ENCODE measurements at places on chromosomes 3 and 15.

GRCh38 chr15:100542290-100542689 lies 13.5 kb upstream of the CERS3 start:
- DNase-seq = no peak

DNA sequence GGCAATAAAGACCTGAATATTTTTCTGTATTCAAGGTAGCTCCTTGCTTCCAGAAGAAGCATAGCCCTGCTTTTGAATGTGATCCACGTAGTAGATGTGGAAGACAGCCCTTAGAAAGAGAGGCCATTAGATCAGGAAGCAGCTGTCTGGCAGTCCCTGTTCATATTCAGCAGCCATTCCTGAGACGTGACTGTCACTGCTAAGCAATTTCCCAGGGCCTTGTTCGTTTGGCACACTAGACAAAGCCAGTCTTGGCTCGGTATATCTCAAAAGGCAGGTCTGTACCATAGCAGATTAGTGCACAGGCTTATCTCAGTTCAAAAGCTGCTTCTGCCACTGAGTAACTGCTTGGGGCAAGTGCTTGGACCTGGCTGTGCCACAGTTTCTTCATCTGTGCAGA lies 287.8 kb upstream of the MCTP2 start:
- DNase-seq = no peak

- DNase-seq = no peak
These were observed 286.0 kb upstream of the SUCLG2 start for GRCh38 chr3:67940210-67940952.

DNA sequence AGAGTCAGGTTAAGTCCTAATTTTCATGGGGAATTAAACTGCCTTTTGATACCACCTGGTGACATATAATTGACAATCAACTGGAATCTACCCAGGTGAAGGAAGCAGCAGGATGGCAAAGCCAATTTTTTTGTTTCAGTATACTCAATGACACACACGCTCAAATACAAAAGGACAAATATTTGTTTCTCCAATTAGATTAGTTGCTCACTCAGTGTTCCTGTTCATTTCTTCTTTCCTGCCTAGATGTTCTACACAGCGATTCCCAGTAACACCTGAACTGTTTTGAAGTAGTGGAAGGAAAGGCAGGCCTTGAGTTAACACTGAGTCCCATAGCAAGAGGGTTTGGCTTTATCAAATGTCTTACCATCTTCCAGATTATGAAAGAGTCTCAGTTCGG lies 157.5 kb downstream of the PDZRN3 start:
- no peak for DNase-seq

GRCh38 chr3:153356908-153357307 lies 194.9 kb downstream of the RAP2B start:
- DNase-seq = no peak

DNA sequence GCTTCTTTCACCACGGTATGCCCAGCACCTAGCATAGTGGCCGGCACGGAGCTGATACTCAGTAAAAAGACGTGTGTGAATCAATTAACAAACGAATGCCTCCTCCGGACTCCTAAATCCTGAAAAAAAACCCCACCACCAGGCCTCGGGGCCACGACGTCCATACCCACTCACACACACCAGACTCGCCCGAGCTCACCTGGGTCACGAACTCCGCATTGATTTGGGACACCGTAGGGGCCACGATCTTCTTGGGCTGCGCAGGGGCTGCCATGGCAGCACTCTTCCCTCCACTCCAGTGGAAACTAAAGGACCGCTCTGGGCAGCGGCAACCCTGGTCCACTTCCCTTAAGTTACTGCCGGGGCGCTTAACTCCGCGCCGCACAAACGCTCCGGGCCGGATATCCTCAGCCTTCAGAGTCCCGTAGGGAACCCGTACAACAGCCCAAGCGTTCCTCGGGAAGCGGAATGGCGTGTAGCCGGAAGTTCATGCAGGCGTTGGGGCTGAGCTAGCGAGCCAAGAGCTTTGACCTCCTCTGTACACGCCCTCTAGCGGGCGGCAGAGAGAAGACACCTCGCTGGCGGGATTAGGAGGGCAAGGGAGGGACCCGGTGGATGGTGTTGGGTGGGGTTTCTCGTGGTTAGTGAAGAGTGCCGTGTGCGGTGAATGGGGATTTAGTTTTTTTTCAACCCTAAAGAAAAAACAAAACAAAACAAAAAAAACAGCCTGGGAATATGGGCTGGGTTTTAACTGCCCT lies at the start of gene AQR:
Gene AQR, minus strand, starts transcription at position 403 of the 758 bp plus-strand sequence. Its CDS starts 129 bp downstream, at position 274.
- peak; percentile 87 for DNase-seq

GRCh38 chr15:96416218-96416933 lies 85.9 kb downstream of the NR2F2 start:
- no peak for DNase-seq

GRCh38 chr3:50364573-50365079 lies 5.3 kb upstream of the TMEM115 start:
- DNase-seq = no peak

GRCh38 chr15:99732751-99733267 lies 428 bp downstream of the LYSMD4 start:
- no peak for DNase-seq

DNA sequence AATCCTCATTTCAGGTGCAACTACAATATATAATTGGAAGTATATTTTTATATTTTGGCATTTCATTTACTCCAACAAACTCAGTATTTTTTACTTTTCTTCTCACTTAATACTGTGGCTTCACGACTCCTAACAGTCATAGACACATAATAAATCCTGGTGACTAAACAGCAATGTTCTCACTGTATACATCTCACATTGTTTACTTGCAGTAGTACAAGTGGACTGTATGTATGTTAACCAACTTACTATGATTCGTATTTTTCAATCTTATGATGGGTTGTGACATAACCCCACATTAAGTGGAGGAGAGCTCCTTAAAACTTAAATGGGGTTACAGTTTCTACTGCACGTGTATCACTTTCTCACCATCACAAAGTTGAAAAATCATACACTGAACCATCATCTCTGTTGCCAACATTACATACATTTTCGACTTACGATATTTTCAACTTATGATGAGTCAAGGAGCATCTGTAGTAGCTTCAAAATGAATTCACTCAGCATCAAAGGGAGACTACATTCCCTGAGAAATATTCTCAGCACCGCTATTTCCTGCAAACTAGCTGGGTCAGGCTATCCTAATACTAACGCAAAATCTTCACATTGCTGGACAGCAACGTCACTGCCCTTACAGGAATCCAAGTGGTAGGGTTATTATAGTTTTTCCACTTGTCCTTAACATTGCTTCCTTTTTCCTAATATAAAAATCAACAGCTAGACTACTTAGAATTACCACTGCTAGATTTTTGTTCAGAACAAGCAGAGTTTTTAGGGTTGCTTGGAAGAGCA lies 7.3 kb downstream of the ADAM10 start:
- no peak for DNase-seq

- peak; percentile 16 for DNase-seq
These were observed 114.1 kb upstream of the DNAJC19 start for GRCh38 chr3:181103605-181104004.

DNA sequence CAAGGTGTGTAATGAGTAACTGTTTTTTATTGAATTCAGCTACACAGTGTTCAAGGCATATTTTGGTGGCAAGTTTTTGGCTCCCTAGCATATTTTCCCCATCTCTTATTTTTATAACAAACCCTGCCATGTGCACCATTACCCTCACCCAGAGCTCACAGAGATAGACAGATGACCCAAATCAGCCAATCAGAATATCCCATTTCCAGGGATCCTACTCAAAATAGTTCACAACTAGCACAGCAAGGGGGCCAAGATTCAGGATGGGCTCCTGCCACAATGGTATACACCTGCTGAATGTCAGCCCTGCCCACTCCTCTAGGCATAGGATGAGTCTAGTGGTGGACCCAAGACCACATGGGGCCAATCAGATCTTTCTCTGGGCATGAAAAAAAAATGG lies 78.8 kb upstream of the SETMAR start:
- no peak for DNase-seq

DNA sequence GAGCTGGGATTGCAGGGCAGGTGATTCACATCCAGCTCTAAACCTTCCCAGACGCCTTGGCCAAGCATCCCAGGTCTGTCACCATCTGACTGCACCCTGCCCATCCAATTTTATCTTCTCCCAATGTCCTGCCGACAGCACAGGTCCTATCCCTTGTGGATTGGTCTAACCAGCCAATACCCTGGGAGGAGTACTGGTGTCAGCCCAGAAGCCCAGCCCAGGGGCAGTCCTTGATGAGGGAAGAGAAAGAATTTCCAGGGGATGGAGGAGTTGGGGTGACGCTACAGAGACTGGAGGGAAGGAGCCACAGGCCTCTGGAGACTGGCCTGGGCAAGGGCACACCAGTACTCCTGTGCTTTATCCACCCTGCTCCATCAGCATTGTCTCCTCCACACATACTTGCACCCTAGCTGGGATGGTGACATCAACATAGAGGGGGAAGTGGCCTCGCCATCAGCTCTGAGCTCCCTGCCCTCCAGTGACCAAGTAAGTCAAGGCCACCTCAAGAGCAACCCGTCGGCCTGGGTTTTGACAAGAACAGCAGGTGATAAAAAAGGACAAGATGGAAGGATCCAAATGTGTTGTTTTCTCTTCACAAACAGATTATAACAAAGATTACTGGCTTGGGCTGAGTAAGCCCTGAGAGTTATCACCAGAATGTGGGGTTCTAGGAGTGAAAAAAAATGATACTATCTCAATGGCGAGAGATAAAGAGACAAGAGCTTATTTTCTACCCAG lies 114.6 kb downstream of the AQP9 start:
- DNase-seq = no peak

GRCh38 chr3:128285967-128286321 lies 132.7 kb downstream of the EEFSEC start:
- no peak for DNase-seq

DNA sequence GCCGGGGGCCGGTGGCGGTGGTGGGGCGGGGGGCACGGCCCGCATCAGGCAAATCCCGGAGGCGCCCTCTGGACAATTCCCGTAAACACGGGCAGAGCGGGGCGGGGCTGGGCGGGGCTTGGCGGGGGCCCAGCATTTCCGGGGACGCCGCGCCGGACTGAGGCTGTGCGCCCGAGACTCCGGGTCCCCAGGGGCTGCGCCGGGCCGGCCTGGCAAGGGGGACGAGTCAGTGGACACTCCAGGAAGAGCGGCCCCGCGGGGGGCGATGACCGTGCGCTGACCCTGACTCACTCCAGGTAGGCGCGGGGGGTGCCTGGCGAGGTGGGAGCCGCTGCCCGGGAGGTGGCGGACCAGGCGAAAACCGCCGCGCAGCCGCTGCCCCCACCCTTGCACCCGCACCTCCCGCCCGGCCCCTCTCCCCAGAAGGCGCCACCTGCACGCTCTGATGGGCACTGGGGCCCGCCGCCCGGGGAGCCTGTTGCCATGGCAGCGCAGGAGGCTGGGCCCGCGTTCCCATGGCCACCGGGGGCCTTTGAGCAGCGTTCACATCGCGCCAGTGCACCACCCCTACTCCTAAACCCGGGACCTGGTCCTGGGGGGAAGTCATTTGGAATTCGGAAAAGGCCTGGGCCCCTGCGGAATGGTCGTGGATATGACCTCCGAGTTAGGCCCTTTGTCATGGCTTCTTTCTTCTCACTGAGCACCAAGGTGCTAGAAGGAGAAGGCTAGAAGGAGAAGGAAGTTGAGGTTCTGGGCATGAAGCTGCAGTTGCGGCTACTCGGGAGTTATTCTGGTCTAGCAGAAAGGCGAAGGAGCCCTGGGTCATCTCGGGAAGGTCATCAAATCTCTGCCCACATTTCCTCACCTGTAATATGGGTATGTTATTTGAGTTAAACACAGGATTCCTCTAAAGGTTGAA lies 16.1 kb upstream of the SEMA4B start:
- DNase-seq = peak; percentile 47

DNA sequence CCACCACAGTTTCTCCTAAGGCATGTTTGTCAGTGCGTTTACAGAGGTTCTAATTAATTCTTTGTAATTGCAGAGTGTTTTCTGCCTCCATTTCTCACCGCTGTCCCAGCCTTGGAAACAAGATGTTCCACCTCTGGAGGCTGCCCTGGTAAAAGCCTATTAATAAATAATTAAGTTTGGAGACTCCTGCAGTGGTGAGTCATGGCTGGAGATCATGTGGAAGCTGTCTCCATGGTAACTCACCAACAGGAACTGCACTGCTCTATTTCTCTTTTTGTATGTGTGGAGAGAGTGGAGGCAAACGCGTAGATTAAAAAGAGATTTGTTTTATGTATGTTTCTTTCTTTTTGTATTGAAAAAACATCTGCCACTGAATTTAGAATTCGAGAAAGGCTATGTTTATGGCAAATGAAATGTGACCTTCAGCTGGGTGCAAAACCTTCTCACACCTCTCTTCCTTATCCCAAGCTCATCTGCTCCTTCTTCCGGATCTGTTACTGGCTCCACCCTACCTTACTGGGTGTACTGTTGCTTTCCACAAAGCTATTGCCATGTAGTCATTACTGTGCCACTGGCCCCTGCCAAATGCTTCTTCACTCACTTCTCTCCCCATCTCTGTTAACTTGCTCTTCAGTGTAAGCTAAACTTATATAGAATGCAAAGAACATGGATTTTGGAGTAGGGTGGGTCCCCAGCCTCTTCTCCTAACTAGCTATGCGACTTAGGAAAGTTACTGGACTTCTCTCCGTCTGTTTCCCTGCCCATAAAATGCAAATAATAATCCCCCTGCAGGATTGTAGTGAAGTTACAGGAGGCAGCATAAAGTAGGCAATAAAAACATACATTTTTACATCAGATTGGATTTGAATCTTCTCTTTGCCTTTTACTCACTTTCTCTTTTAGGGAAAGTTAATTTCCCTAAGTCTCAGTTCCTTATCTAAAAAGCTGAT lies 778.5 kb downstream of the NTRK3 start:
- DNase-seq = no peak

DNA sequence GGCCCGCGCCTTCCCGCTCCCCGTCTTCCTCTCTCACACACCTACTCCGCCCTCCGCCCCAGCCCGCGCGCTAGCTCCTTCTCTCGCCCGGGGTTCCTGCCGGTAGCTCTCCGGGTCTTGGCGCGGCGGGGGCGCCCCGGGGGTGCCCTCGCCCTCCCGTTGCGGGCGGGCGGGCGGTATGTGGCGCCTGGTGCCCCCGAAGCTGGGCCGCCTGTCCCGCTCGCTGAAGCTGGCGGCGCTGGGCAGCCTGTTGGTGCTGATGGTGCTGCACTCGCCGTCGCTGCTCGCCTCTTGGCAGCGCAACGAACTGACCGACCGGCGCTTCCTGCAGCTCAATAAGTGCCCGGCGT lies 507 bp downstream of the DIPK2A start:
- DNase-seq = no peak

- DNase-seq = no peak
These were observed 128.3 kb upstream of the BHLHE40 start for GRCh38 chr3:4850928-4851265.

GRCh38 chr3:10845839-10846656 lies 30.0 kb downstream of the SLC6A11 start:
- no peak for DNase-seq

GRCh38 chr3:134600206-134600605 lies 50.6 kb downstream of the KY start:
- no peak for DNase-seq

GRCh38 chr15:65101411-65101890 lies 13.5 kb downstream of the UBAP1L start:
- peak; percentile 84 for DNase-seq

DNA sequence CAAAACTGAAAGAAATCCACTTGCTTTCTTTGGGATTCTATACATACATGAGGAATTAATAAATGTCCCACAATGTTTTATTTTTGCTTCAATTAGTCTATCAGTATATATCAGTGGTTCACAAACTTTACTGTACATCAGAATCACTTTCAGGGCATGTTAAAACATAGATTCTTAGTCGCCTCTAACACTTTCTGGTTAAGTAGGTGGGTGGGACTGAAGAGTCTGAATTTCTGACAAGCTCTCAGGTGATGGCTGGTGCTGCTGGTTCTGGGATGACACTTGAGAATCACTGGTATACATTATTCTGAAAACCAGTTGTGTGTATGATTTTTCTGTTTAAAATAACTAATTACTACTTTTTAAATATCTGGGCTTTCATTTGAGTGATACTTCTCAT lies 393.3 kb downstream of the TBC1D5 start:
- no peak for DNase-seq
